ENCODE measurements at places on chromosomes 13 and 19. TPM values are rescaled to one million over a fixed set of nuclear protein-coding genes. Genes with fewer than 3 reads are reported as not detected.

DNA sequence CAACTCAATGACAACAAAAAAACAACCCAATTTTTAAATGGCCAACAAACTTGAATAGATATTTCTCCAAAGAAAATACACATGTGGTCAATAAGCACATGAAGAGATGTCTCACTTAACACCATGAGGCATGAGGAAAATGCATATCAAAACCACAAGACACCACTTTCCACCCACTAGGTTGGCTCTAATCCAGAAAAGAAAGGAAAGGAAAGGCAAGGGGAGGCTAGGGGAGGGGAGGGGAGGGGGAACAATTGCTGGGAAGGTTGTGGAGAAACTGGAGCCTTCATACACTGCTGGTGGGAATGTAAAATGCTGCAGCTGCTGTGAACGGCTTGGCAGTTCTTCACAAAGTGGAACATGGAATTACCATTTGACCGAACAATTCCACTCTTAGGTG lies 854.3 kb downstream of the UQCRFS1 start:
- no peak for DNase-seq

DNA sequence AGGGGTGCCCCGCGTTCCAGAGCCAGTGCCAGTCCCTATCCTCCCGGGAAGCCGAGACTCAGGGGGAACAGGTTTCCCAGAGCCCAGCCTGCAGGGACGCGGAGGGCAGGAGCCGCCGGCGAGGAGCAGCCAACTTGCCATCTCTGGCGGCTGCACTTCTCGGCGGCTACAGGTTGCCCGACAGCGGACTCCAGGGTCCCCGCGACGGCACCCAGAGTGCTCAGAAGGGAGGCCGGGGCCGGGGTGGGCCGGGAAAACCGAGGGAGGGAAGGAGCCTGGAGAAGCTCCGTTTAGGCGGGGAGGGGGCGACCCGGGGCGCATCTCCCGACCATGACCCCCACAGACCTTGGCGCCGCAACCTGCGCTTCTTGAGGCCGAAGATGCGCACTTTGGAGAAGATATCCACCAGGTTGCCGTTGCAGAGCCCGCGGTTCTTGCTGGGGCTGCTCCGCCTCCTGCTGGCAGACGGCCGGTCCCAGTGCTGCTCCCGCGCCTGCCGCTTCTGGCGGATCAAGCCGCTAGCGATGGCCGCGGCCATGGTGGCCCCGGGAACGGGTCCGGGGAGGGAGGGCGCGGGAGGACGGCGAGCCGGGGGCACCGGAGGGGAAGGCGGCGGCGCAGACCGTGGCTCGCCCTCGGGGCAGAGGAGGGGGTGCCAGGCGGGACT lies 463.8 kb downstream of the ITGBL1 start:
- DNase-seq, result peak; percentile 17

- DNase-seq, result peak; percentile 27
Measured at GRCh38 chr19:20078581-20079031, 806 bp downstream of the ZNF90 start.

GRCh38 chr13:108606424-108606823 lies 23.0 kb upstream of the MYO16 start:
- no peak for DNase-seq

GRCh38 chr19:47145639-47146486 lies 15.2 kb downstream of the SAE1 start:
- no peak for DNase-seq

- peak; percentile 57 for DNase-seq
Measured at GRCh38 chr19:51365211-51365964, 800 bp downstream of the ETFB start.

DNA sequence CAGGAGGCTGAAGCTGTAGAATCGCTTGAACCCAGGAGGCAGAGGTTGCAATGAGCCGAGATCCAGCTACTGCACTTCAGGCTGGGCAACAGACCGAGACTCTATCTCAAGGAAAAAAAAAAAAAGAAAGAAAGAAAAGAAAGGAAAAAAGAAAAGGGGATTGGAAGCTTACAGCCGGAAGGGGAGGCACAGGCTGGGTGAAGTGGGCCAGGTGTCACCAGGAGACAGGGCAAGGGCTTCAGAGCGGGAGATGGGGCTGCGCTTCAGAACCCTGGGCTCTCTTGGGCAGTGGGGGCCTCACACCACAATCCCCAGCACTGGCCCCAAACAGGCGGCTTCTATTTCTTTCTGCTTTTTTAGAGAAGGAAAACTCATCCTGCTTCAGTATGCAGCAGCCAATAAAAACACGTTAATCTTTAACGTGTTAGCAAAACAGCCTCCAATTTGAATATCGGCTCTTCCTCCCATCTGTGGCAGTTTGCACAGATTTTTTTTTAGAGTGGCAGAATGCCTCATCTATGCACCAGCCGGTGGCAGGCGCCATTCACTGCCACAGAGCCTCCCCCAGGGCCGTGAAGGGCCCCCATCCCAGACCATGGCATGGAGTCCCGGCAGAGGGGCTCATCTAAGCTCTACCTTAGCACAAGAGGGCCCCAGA lies 46.6 kb upstream of the C19orf12 start:
- no peak for DNase-seq

DNA sequence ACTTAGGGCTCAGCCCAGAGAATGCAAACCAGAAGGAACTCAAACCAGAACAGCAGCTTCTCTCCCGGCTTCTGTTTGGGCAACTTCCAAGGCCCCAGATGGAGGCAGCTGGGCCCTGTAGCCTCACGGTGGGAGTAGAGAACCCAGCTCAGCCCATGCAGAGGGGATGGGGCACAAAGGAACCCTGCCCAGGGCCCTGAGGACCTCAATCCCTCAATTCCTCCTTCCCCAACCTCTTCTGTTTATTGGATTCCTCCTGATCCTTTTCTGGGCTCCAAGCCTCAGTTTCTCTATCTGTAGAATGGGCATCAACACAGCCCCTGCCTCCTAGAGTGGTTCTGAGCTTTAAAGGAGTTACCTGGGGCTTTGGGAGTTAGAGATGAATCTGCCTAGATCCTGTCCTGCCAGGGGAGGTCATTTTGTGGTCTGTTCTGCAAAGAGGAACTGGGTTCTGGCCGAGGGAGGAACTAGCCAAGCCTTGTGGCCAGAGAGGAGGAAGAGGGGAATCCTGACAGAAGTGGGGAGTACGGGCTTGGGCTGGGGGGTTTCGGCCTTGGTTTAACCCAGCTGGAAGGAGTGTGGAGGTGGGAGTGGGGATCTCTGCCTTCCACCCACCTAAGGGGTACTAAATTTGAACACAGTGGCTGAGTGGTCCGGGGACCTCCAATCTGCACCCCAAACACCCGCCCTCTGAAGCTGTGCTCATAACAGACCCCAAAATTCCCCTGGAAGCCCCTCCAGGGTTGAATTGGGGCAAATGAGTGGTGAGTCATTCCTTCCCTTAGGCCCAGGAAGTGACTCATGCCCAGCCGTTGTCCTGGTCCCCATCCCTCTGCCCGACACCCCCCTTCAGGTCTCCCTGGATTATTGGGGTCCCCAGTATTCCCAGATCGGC lies 2.7 kb downstream of the ADGRE5 start:
- DNase-seq, result no peak

DNA sequence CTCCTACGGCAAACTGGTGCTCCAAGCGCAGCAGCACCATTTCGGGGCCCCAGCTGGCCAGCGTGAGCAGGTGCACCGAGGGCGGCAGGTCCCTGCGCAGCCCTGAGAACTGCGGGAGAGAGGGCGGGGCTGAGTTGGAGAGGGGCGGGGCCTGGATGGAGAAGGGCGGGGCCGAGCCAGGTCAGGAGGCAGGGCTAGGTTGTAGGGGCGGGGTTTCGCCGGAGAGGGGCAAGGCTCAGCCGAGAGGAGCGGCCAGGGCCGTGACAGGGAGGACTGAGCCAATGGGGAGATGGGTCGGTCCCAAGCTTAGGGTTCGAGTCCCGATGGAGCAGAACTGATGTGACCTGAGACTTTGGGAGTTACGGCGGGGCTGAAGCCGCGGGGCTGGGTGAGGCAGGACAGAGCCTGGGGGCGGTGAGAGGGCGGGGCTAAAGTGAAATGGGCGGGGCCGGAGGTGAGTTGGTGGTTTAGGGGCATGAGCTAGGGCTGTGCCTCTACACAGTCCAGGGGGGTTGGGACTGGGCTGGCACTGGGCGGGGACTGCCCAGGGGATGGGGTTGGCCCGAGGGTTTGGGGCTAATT lies 19.0 kb downstream of the MAN2B1 start:
- DNase-seq, result peak; percentile 88

GRCh38 chr19:17564781-17565180 lies 9.3 kb downstream of the COLGALT1 start:
- no peak for DNase-seq

DNA sequence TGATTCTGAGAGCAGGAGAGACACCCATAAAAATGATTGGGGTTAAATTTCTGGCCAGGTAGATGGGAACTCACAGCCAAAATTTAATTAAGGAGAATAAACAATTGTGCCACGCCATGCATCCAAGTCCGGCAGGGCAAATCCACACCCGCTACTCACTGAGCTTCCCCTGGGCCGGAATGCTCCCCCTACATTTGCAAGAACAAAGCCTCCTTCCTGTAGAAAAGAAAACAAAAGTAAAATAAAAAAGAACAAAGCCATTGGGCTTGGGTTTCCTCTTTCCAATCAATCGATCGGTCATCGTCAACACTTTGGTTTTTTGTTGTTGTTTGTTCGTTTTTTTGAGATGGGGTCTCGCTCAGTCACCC lies 30.2 kb upstream of the TFDP1 start:
- no peak for DNase-seq

GRCh38 chr13:100673713-100674571 lies 653 bp downstream of the TMTC4 start:
- DNase-seq, result peak; percentile 58

DNA sequence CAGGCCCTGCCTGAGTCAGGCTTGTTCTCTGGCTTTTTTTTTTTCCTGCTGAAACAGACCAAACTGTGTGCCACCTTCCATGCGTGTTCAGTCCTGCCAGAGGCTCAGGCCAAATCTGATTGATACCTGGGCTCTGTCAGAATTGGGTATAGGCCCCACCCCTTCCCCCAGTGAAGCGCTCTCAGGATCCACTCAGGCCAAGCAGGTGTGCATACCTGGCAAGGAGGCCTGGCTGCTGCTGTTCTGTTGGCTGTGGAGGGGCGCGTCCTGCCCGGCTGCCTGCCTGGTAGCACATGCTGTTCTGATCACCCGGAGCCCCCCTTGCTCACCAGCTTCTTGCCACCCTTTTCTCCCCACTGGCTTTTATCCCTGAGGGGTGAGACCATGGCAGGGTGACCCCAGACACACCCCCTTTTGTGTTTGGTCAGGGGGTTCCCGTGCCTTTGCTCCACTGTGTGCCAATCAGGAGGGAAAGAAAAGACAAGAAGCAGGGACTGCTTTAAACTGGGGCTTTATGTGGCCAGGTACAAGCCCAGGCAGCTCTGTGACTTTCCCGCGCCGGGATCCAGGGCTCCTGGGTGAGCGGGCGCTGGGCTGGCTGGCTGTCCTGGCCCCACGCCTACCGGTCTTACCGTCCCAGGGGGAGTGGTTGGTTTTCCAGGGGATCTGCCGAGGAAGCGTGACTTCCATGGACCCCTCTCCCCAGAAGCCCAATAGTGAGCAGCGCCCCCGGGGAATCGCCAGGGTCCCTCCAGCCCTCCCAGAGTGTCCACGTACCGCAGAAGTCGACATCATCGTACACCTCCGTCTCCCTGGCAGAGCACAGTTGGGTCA lies 12.7 kb downstream of the PRAM1 start:
- DNase-seq, result no peak

DNA sequence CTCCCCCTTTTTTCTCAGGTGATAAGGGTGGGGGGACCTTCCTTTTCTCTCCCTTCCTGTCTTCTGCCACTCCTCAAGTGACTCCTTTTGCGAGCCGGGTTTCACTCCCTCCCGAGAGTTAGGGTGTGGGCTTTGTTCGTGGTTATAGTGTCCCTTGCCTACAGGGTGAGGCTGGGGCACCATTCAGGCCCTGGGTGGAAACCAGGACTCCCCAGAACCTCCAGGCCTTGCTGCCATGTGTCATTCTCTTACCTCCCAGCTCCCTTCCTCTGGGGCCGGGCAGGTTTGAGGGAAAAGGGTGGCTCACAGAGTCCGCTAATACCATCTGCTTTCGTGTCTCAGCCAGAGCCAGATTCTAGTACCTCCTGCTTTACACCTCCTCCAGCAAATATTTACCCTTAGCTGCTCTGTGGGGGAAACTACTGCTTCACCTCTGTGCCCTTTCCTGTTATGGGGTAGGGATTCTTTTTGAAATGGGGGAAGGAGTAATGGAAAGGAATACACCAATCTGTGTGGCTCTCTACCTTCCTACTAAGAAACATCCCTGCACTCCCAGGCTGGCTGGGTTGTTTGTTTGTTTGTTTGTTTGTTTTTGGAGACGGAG lies 2.8 kb downstream of the ACTN4 start:
- no peak for DNase-seq

GRCh38 chr19:53041366-53041765 lies 3.2 kb upstream of the ERVV-2 start:
- no peak for DNase-seq

GRCh38 chr13:99205621-99206220 lies 5.1 kb downstream of the UBAC2 start:
- no peak for DNase-seq

DNA sequence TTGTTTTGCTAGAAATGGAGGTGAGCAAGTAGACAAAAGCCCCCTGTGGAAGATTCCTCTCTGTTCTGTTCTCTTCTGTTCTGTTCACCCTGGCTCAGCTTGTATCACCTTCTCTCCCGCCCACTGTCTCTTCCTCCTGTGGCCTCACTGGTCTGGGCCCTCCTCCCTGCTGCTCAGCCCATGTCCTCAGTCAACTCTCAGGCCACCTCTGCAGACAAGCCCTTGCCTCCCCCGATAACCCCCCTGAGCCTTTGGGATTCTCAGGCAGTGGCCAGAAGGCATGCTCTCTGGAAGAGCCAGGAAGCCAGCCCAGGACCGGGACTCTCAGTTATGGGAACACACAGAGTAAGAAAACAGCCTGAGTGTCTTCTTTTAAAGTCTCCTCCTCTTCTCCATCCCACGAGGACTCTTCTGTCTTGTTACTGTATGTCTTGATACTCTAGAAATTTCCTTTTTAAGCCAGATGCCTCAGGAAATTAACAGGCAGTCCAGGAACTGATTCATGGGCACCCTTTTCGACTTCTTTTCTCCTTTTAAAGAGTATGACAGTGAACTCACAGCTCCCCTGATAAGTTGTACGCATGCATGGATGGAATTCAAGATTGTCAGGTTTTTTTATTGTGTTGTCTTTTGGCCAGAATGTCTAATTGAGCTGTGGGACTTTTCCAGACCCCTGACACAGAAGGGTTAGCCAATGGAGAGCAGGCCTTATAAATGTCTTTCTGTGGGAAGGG lies 33.7 kb downstream of the SHISA2 start:
- no peak for DNase-seq

- DNase-seq, result peak; percentile 13
Measured at GRCh38 chr19:40672038-40672437, 18.4 kb downstream of the NUMBL start.

The MCEMP1 gene
- 0.35 TPM for polyA plus RNA-seq

The LRRC4B gene
- polyA plus RNA-seq, result 0.04 TPM

The LGALS13 gene
- polyA plus RNA-seq, result not detected

All from psoas muscle (tissue), 8 donors.